ENCODE measurements at places on chromosomes 13 and 19.
A peak's percentile ranks its signal among the peaks of the same experiment; 100 is the strongest.

DNA sequence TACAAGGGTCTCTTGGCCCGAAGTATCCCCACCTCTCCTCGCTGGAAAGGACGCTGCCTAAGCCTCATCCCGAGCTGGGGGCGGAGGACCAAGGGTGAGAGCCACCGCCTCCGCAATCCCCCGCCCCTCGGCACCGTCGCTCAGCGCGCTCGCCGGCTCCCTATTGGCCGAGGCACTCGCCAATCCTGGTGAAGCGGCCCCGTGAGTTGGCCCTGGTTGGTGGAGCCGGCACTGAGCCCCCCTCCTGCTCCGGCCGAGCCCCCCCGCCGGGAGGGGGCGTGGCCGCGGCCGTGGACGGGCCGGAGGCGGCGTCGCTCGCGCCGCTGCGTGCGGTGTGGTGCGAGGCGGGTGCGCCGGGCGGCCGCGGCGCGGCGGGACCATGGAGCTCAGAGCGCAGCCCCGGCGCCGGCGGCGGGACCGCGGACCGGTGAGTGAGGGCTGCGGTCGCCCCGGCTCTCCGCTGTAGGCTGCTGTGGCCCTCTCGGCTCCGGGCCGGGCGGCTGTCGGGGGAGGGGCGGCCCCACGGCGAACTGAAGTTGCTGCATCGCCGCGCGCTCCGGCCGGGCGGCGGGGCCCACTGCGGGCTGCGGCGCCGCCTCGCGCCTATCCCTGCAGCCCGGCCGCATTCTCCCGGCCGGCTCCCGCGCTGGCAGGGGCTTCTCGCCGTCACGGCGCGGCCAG lies at the start of gene WASF3:
Gene WASF3, plus strand, starts transcription at position 291 of the 681 bp plus-strand sequence. CDS start 84,588 bp downstream, outside the sequence.
- DNase-seq: peak; percentile 93

DNA sequence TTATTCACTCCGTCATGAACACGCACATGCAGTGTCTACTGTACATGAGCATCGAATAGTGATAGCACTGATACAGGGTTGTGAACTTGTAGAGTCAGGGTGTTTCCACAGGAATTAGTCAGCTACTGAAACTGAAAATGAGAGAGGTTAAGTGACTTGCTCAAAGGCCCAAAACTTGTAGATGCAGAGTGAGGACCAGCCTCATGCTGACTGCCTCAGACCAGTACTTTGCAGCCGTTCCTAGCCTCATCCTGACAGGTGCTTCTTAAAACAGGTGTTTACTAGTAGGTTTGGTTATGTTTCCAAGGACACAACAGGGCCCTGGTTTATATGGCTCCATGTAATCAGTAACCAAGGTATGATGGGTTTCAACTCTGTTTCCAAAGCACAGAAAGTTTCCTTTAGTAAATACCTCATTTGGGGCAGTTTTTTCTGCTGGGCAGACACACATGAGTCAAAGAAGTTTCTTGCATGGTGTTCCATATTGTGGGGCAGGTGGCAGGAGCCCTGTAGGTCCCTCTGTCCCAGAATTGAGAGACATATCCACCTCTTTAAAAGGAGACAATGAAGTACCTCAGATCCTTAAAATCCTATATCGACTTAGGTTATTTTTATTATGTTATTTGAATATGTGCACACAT lies 16.0 kb downstream of the FGF9 start:
- DNase-seq: no peak

DNA sequence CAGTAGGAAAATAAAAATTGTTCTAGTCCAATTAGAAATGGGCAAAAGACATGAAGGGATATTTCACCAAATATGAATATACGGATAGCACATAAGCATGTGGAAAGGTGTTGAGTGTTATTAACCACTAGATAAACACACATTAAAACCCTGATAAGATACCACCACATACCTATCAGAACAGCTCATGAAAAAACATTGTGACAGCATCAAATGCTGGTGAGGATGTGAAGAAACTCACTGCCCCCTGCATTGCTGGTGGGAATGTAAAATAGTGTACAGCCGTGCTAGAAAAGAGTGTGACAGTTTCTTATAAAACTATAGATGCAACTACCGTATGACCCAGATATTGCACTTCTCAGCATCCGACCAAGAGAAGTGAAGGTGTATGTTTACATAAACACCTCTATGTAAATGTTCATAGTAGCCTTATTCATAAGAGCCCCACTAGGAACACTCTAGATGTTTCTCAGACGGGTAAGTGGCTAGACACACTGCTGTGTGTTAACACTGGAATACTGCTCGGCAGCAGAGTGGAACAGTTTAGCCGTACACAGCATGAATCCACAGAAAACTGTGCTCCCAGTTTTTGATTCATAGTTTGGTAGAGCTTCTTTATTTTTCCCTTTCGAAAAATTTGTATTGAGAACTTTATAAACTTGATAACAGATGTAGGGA lies 321.1 kb downstream of the MYO16 start:
- peak; percentile 8 for DNase-seq

DNA sequence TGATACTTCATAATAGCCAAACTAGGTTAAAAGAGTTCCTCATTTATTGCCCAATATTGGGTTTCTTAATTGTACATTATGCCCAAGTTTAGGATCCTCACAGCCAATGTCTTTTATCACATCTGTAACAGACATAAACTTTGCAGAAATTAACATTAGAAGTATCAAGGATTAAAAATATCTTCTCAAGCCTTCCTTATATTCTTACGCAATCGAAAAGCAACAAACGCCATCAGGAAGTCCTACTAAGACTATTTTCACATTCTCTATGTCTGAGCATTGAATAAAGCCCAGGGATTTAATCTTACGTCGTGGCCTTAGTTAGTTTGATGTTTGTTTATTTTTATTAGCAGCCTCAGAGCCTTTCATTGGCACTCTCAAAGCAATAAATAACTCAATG lies 1660.4 kb upstream of the MIR17HG start:
- no peak for DNase-seq

DNA sequence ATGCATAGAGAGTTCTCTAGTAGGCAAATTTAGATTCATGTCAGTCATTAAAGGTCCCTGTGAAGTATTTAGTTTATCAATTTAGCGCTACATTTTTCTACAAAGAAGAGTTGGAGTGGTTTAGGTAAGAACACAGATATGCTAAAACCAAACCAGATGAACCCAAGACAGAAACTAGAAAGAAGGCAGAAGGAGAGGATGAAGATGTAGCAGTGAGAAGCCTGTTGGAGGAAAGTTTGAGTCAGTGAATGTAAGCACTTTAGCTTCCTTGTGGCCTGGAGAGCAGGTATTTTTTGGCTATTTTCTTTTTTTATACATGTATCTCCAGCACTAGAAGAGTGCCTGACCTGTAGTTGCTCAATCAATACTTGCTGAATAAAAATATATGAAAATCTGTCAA lies 223.7 kb downstream of the KCNRG start:
- no peak for DNase-seq

DNA sequence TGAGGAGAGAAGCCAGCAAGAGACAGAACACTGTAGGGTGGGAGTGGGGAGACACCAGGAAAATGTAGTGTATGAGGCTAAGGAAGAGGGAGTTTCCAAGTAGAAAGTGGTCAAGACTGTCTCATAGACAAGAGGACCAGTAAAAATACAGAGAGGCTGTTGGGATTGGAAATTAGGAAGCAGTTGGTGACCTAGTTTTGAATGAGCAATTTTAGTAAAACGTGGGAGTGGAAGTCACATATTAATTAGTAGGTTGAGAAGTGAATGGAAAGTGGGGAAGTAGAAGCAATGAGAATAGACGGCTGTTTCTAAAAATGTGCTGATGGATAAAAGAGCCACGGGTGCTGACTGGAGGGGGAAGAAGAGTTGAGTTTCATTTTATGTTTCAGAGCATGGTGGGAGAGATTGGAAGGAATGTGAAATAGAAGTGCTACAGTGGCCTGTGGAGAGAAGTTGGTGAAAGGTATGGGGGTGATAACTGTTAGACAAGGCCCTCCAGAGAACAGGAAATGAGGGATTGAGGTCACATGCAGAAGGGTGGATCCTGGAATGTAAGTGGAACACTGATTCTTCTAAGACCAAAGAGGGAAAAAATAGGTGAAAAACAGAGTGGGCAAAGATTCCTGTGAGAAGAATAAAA lies 247.3 kb downstream of the MTUS2 start:
- DNase-seq: no peak

- DNase-seq: no peak
These were observed 9.5 kb downstream of the KMT2B start for GRCh38 chr19:35727053-35727955.

- peak; percentile 61 for DNase-seq
These were observed 41.8 kb upstream of the PNMA8B start for GRCh38 chr19:46537136-46538097.

DNA sequence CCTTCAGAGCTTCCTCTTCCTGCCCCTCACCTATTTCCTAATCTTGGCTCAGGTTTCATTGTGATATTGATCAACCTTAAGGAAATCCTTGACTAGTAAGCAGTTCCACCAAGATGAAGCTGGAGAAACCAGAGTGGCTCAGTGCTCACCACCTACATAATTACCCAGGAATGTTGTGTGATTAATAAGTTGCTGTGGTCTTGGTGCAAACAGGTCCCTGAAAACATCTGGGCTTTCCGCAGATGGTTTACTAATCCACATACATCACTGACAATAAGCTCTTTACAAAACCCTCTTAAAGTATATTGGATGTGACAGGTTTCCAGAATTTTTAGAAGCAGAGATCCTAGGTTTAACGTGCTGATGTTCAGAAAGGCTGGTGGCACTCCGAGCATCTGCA lies 8.6 kb upstream of the SERP2 start:
- no peak for DNase-seq

DNA sequence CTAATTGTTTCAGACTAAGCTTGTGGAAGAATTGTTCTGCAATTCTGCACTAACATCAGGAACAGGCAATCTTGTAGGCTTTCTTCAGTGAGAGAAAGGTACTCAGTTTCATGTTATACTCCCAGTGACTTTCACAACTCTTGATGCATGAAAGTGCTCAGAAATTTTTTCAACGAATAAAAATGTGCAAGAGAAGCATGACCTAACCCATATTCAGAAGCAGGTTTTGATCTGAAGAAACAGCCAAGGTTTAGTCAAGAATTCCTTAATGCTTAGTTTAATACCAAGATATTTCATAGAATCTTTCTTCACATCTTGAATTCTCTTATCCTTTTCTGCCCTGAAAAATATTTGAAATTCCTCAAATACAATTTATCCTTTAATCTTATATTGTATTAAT lies 197.2 kb upstream of the CSNK1A1L start:
- no peak for DNase-seq

- DNase-seq: no peak
These were observed 1386.8 kb downstream of the PCDH9 start for GRCh38 chr13:65843314-65843731.

- no peak for DNase-seq
These were observed 187.3 kb downstream of the NDFIP2 start for GRCh38 chr13:79668201-79668752.

DNA sequence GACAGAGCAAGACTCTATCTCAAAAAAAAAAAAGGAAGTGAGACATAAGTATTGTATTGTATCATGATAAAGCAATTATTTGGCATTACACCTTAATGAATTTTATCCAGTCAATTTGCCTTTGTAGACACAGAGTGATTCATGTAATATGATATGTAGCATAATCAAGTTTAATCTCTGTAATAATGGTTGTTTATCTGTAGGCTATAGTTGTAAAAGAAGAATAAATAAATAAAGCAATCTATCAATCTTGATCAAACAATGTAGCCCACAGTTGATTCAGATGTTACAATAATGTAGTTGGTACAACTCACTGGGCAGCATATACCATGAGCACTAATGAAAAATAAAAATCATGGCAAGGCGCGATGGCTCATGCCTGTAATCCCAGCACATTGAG lies 28.5 kb upstream of the CEACAM20 start:
- no peak for DNase-seq

DNA sequence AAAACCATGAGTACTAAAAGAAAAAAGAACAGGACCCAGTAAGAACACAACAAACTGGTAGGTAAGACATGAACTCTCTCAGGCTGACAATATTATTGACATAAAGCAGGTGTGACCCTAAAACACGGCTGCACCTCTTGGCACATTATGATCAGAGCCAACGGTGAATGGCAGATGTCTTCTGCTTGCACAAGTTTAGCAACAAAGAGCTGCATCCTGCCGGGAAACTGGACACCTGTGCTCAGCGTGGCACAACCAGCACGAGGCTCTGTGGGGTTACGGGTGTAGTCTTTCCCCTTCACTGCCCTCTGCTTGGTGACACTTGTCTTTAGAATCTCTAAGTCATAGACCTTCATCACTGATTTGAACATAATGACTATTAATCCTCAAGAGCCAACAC lies 97.9 kb downstream of the DOCK9 start:
- no peak for DNase-seq

- DNase-seq: peak; percentile 75
These were observed 6.1 kb downstream of the DHRS12 start for GRCh38 chr13:51797664-51798488.

DNA sequence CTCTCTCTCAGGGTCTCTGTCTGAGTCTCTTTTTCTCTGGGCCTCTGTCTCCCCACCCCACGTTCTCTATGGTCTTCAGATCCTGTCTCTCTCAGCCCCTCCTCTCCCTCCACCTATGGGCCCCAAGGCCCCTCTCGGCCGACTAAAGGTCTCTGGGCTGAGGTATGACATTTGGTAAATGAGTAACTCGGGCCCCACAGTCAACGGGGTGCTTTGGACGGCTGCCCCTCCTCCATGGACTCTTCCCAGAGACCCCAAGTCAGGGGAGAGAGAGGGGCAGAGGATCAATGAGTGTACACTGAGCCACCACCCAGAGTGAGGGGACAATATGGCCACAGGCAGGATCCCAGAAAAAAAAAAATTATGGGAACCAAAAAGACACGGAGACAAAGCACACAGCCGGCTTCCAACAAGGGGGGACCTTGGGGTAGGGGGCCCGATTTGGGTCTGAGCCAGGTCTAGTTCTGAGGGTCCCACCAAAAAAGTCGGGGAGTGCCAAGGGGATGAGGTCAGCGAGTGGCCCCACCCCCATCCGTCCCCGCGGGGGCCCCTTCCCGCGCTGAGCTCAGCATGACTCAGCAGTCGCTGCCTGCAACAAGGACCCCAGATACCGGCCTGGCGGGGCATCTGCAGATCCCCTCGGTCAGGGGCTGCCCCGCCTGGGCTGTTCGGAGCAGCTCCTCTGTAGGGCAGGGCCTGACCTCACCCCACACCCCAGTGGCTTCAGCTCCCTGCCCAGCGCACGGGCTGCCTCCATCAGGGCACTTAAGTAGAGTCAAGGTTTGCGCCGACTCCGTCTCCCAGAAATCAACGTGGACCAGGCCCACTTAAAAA lies 1.5 kb upstream of the FTL start:
- DNase-seq: peak; percentile 75

DNA sequence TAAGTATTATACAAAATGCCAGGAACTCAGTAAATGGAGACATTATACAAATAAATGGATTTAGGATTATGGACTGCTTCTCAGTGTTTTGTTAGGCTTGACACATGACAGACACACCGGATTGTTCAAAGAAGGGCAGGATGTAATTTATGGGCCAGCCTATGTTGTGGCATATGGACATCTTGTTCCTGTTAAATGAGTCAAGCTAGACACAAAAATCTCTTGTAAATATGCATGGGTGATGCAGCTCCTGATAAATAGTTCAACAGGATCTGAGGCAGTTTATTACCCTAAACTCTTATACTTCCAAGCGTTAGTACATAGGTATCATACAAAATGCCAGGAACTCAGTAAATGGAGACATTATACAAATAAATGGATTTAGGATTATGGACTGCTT lies 502.3 kb downstream of the TBC1D4 start:
- no peak for DNase-seq
